ENCODE measurements at places on chromosomes 13 and 19.

DNA sequence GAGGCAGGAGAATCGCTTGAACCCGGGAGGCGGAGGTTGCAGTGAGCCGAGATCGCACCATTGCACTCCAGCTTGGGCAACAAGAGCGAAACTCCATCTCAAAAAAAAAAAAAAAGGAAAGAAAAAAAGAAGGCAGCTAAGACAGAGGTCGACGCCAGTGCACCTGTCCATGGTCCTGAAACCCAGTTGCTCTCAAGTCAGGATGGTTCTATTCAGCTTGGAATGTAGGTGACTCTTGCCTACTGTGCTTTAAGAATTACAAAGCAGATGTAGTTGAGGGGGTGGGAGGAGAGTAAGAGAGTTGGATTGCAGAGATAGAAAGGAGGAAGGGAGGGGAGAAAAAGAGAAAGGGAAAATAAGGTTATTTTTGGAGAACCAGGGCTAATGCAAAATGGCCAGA lies 18.7 kb downstream of the CACNG7 start:
- H3K4me3 ChIP-seq = no peak overlapping the region
- no peaks in the 10 kb centered on the region for H3K4me1 ChIP-seq
- no peaks in the 10 kb centered on the region for H3K36me3 ChIP-seq

GRCh38 chr19:10724573-10725071 lies 6.7 kb downstream of the DNM2 start:
- H3K4me3 ChIP-seq = no peak overlapping the region
- no peak overlapping the region for H3K27ac ChIP-seq
- peaks cover 52% of the 10 kb centered on the region for H3K4me1 ChIP-seq
- DNase-seq = no peak

GRCh38 chr13:32695602-32696250 lies 109.5 kb downstream of the PDS5B start:
- H3K4me1 ChIP-seq = no peaks in the 10 kb centered on the region
- no peaks in the 10 kb centered on the region for H3K27me3 ChIP-seq
- no peak overlapping the region for H3K27ac ChIP-seq
- DNase-seq = no peak
- peaks cover 18% of the 10 kb centered on the region for H3K36me3 ChIP-seq

DNA sequence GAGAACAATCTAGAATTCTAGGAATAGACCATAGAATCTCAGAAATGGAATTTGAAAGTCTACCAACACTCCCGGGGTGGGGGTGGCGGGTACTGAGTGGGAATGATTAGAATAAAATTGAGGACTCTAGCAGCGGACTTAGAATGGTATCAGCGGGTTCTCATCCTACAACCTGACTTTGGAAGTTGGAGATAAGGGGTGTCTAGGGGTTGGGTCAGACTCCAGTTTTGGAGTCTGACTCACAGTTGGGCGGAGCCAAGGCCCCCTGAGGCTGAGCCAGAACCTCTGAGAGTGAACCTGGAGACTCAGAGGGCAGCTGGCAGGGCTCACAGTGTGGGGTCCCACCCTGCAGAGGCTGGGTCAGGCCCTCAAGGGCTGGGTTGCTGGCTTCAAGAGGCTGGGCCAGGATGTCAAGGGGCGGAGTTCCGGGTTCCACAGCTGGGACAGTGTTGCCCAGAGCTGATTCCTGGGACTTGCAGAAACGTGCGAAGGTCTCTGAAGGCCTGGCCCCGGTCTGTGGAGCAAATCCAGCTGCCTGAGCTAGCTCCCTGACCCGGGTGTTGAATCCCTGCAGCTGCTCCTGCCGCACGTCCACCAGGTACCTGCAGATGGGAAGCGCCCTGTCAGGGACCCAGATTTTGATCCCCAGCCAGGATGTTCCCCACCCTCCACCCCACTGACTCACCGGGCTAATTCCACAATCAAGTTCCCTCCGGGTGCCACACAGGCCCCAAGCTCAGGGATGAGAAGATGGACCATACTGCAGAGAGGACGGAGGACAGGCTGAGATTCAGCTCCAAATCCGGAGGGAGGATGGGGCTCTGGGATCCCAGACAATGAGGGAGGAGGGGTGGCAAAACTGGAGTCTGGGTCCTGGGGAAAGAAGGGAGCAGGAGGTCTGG lies 1.6 kb upstream of the TNNI3 start:
- no peak overlapping the region for H3K27ac ChIP-seq
- peaks cover 26% of the 10 kb centered on the region for H3K27me3 ChIP-seq
- DNase-seq = no peak
- no peaks in the 10 kb centered on the region for H3K36me3 ChIP-seq
- no peak overlapping the region for H3K4me3 ChIP-seq

DNA sequence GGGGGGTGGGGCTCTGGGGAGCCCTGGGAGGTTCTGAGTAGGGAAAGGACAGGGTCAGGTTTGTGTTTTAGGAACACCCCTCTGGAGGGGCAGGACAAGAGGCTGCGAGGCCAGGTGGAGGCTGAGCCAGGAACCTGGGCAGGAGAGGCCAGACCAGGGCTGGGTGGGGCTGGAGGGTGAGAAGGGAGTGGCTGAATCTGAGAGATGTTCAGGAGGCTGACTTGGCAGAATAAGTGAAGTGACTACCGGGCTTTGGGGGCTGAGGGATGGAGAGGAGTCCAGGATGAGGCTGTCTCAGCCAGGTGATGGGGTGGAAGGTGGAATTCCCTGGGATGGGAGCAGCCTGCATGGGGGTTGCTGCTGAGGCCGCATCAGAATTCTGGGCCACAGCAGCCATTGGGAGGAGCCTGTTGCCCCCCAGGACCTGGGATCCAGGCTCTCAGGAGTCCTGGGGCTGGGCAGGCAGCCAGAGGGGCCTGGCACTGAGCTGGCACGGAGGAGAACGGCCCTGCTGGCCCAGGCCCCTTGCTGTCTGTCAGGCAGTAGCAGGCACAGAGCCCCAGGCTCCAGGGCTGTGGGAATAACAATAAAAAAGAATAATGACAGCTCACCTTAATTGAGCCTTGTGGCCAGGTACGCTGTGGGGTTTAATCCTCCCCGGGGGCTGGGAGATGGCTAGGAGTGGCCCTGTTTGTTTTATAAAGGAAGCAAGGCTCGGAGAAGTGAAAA lies 3.3 kb downstream of the PPP5C start:
- H3K27me3 ChIP-seq = no peaks in the 10 kb centered on the region
- H3K36me3 ChIP-seq = peaks cover 47% of the 10 kb centered on the region
- DNase-seq = peak; percentile 49
- H3K4me1 ChIP-seq = peaks cover 65% of the 10 kb centered on the region
- H3K4me3 ChIP-seq = peak overlapping the region; percentile 83
- peak overlapping the region; percentile 99 for H3K27ac ChIP-seq

Measured in activated CD4-positive, alpha-beta memory T cell treated with anti-CD3 and anti-CD28 coated beads, Interleukin-2, amount 10 ng/mL, durations not matched to agents 7 days and 5 days (primary cell).